CD8-positive, alpha-beta memory T cell (primary cell): ENCODE measurements at places on chromosomes 13 and 19.

GRCh38 chr19:7830823-7831222 is 805 bp downstream of the EVI5L start:
- no peak for DNase-seq

DNA sequence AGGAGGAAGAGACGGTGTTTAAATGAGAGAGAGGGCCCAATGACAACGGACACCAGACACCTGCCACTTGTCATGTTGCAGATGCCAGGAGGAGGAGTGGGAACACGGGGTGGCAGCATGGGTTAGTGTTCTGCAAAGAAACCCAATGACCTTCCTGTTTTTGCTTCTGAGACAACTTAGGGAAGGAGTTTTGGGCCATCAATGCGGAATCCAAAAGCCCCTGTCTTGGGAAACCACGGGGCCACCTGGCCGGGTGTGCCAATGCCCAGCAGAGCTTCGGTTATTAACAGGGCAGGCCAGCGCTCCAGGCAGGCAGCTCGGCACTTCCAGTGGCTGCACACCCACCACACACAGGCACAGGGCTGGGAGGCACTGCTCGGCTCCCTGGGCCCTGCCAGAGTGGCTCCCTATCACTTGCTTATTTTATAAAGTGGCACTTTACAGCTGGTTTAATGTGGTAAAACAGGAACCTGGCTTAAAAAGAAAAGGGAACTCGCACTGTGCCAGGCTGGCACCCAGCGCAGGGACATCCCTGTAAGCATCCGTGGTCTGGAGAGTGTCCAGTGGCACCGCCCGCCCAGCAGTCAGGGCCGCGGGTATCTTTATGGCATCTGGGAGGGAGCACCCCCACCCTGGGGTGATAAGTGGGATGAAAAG is 19.1 kb downstream of the ELL start:
- no peak for DNase-seq

GRCh38 chr19:10701955-10702525 is 801 bp downstream of the QTRT1 start:
- DNase-seq = no peak

GRCh38 chr19:10812902-10813404 is 23.1 kb downstream of the TMED1 start:
- no peak for DNase-seq

DNA sequence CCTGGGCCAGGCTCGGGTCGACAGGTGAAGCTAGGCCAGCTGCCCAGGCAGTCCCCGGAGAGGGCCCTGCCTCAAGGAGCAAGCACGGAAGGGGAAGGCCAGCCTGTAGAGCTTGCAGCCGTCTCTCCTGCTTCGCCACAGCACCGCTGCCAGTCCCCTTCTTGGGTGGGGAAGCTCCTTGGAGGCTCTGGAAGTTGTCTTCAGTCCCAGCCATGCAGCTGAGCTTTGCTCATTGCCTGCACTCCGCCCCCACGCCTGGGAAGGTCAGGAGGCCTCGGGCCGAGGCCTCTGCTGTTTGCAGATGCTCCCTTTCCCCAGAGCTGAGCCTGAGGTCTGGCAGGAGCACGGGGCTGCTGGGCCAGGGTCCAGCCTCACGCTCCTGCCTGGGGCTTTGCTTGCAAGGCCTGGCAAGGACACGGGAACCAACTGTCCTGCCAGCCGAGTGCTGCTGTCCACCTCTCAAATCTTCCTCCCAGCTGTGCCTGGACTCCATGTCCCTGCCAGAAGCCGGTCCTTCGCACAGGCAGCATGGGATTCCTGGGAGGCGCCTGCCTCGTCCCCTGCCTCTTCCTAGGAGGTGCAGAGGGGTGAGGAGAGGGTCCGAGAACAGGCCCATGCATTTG is 13.3 kb downstream of the PLEKHF1 start:
- no peak for DNase-seq

DNA sequence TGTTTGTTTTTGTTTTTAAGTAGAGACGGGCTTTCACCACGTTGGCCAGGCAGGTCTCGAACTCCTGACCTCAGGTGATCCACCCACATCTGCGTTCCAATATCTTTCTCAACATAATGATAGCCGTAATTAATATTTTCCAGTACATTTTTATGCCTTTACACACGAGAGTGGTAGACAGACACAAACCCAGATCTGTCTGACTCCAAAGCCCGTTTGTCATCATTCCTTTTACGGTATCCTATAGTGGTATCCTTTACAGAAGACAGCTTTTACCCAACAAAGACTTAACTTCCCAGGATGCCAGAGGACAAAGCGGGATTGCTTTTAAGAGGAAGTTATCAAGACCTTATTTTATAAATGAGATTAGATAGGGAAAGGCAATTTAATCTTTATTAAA is 59.8 kb downstream of the IPO5 start:
- no peak for DNase-seq
